ENCODE measurements at places on chromosomes 6 and 20.

DNA sequence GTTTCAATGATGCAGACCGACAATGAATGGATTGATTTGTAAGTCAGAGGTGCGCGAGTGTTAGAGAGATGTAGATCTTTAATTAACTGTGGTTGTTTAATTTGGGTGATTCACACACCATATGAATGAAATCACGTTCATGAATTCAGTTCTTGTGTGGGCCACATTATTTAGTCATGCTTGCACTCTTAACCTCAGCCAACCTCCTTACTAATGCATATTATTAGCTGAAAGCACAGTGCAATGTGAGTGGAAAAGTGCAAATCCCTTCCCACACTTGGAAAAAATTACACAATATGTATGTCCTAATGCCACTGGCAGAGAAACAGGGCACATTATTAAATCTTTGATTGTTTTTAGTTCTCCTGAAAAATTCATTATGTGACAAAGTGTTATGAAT lies 512.5 kb downstream of the BCKDHB start:
- no peak for DNase-seq

GRCh38 chr6:45054610-45055009 lies 273.5 kb upstream of the RUNX2 start:
- DNase-seq: no peak

DNA sequence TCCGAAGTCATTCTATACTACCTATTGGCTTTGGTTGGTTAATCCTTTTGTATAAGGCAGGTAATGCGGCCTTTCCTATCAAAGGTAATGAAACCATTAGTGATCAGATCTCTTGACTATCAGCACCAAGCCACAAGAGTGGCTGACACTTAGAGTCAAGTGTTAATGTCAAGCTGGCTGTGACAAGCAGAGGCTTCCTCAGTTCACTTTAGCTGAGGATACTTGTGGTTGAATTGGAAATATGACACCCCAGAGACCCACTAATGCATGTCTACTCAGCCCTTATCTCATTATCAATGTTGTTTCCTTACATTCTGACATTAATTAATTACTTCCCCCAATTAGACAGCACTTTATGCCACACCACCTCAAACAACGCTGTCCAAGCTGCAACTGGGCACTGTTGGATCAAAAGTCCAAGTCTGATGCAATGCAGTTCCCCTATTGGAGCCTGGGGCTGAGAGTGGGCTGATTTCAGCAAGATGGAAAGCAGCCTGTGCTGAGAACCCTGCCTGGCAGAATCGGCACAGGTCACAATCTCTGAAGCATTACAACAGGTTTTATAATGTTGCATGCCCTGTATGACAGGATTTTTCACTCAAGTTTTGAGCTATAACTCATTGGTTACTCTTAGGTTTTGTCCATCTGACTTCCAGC lies 273.5 kb downstream of the COL12A1 start:
- DNase-seq: no peak

DNA sequence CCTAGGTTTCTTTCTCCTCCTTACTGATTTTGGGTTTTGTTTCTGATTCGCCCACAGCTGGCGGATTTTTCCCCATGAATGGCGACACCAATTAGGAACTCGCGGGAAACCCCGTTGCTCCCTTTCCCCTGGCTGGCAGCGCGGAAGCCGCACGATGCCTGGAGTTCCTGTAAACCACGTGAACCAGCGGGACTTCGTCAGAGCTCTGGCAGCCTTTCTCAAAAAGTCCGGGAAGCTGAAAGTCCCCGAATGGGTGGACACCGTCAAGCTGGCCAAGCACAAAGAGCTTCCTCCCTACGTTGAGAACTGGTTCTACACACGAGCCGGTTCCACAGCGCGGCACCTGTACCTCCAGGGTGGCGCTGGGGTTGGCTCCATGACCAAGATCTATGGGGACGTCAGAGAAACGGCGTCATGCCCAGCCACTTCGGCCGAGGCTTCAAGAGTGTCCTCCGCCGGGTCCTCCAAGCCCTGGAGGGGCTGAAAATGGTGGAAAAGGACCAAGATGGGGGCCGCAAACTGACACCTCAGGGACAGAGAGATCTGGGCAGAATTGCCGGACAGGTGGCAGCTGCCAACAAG lies 3.2 kb upstream of the SEC23B start:
- DNase-seq: no peak

GRCh38 chr6:110387986-110388385 lies 27.4 kb downstream of the DDO start:
- DNase-seq: no peak

GRCh38 chr6:44452725-44453124 lies 65.2 kb downstream of the CDC5L start:
- DNase-seq: no peak

- no peak for DNase-seq
Measured at GRCh38 chr6:86963352-86963751, 26.0 kb downstream of the HTR1E start.

DNA sequence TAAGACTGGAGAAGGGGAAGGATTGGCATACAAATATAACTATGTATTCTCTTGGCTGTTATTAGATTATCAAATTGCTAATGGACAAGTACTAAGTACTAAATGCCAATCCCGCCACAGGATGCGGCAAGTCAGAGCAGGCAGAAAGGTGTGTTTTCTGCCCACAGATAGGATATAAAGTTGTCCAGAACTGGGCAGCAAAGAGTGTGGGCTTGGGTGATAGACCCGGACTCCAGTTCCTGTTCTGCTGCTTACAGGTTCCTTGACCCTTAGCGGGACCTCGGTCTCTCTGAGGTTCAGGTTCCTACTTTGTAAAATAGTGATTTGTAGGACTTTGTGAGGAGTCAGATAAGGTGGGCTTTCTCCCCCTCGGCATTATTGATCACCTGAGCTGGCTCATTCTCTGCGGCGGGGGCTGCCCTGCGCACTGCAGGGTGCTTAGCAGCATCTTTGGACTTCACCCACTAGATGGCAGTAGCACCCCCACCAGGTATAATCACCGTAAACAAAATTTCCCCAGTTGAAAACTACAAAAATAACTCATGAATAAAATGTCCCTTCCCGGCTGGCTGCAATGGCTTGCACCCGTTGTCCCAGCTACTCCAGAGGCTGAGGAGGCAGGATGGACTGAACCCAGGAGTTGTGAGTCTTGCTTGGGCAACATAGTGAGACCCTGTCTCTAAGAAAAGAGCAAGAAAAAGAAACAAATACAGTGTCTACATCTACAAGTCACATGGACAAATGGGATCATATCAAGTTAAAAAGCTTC lies 193.1 kb downstream of the DOK5 start:
- DNase-seq: no peak

GRCh38 chr6:19896693-19897010 lies 59.5 kb downstream of the ID4 start:
- no peak for DNase-seq

DNA sequence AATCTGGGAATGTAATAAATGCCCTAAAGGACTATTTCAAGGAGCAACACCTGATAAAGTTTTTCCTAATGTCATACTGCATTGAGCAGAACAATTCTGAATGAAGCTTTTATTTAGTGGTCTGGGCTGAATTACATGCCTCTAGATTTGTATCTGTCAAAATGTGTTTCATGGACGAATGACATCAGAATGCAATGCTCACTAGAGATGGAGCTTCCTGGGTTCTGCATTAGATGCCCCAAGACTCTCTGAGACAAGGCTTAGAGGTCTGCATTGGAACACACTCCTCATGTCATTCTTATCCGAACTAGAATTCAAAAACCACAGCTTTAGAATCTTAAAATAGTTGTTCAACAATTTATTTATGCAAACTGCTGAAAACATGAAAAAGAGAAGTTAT lies 62.0 kb downstream of the SYNE1 start:
- DNase-seq: no peak

DNA sequence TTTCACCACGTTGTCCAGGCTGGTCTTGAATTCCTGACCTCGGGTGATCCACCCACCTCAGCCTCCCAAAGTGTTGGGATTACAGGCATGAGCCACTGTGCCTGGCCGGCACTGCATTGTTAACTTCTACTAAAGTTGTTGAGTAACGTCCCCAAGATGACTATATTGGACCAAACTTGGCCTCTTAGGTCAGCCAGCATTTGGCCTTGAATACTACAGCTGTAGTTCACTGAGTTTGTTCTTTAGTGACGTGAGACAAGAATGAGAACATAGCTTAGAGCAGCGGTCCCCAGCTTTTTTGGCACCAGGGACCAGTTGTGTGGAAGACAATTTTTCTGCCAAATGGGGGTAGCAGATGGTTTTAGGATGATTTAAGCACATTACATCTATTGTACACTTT lies 237.1 kb downstream of the TBC1D7 start:
- no peak for DNase-seq

DNA sequence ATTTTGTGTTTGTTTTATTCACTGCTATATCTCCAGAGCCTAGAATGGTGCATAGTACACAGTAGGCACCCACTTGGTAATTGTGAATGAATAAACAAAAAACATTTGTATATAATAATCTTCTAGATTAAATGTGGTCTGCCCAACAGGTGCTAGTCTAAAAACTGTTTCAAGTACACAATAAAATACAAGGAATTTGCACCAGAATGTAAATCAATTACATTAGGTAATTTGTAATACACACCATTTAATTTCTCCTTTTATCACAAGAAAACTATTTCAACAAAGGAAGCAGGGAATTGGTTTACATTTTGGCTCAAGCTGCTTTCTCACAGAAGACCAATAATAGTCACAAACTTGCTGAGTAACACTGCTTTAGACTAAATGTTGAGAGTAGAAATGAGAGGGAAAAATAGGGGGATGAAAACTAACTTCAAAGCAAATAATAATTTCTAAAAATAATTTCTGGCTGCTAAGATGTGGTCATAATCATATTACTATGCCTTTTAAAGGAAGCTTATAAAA lies 22.1 kb downstream of the RUNX2 start:
- peak; percentile 10 for DNase-seq

- DNase-seq: no peak
Measured at GRCh38 chr6:44253307-44254101, 3.8 kb downstream of the SLC35B2 start.

DNA sequence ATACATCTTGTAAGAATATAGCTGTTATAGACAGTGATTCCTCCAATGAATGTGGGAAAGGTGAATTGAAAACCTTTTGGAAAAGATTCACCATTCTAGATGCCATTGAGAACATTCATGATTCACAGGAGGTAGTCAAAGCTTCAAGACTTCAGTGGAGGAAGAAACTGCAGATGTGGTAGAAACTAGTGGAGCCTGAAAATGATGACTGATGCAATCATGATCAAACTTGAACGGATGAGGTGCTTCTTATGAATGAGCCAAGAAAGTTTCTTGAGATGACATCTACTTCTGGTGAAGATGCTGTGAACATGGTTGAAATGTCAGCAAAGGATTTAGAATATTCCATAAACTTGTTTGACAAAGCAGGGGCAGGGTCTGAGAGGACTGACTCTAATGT lies 66.7 kb upstream of the C6orf118 start:
- DNase-seq: no peak

DNA sequence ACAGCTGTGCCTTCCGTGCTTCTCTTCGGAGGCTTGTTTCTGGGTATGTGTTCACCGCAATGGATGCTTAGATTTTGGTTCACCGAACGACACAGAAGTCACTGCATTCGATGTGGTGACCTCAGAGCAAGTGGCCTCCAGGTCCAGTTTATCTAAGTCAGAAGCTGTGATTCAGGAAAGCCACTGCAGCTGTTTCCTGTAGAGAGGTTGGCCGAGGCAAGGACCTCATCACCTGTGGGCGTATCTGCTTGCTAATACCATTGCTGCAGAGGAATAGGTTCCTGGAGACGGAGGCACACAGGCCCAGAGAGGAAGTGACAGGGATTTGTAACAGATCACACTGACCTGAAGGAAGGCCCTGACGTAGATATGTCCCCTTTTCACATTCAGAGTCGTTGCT lies 82.7 kb downstream of the FARS2 start:
- no peak for DNase-seq

DNA sequence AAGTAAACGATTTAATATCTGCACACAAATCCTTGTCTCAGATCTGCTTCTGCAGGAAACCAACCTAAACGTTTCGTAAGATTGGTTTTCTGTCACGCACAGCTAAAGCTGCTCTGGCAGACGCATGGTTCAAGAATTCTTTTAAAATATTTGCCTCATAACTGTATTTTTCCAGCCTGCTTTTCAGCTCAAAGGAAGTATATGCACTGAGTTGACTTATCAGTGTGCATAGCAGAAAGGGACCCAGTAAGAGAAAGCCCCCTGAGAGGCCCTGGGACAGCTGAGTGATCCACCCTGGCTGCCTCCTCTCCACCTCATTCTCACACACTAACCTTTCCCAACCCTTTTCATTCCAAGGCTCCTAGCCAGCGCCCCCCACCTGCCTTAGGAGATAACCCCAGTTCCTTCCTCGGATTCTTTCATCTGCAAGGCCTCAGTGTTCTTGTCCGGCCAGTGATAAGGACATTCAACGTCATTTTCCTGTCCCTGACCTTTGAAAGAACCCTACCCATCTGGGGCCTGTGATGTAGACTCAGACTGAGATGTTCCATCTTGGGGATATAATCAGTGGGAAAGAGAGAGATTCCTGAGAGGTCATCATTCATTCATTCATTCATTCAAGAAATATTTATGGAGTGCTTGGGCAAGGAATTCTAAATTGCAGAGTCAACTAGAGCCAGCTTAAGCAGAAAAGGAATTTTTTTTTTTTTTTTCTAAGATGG lies 22.4 kb upstream of the SLC9A8 start:
- no peak for DNase-seq

DNA sequence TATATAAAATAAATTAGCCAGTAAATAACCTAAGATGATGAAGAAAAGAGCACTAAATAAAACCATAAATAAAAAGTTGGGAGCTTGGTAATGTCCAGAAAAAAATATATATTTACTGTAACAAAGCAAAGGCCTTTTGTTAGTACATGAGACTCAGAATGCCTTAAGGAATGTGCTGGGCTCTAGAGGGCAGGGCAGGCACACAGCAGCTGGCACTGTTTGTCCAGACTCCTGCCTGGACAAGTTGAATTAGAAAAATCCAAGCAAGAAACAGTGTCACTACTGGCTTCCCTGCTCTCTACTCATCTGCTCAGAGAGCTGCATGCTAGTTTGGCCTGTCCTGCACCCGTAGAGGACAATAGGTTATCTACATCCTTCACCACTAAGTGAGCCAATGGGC lies 8.8 kb downstream of the DEFB129 start:
- no peak for DNase-seq

DNA sequence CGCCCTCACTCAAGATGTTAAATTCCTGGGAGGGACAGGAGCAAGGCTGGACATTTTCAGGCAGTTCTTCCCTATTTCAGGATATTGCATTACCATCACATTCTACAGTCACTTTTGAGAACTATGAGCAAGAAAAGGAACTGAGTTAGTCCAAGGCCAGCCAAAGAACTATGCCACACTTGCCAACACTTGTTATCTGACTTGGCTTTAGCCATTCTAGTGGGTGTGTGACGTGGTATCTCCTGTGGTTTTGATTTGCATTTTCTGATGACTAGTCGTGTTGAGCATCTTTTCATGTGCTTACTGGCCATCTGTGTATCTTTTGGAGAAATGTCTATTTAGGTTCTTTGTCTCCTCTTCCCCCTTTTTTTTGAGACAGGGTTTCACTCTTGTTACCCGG lies 12.0 kb downstream of the XRN2 start:
- DNase-seq: no peak

- no peak for DNase-seq
Measured at GRCh38 chr6:52369234-52369633, 7.3 kb downstream of the PAQR8 start.

Data from NCI-H2081 treated with DMSO at 0.1 percent for 48 hours (cell line).